Activated CD4-positive, alpha-beta T cell treated with anti-CD3 and anti-CD28 coated beads, Interleukin-2, amount 10 ng/mL, durations not matched to agents 24 days and 14 days (primary cell): ENCODE measurements at places on chromosomes 5 and 9. TPM values are rescaled to one million over a fixed set of nuclear protein-coding genes. Genes with fewer than 3 reads are reported as not detected.

DNA sequence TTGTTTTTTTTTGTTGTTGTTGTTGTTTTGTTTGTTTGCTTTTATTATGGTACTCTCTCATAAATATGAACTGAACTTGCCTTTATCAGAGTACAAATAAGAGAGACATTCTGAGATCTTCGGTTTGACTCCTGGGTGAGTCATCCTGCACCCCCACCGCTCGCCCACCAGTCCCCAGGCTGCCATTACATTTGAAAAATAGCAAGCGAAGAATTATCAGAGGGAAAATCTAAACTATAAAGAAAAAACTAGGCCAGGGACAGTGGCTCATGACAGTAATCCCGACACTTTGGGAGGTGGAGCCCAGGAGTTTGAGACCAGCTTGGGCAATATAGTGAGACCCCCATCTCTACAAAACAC lies 122.1 kb upstream of the MAP3K1 start:
- DNase-seq, result no peak

GRCh38 chr5:6576861-6577501 lies 55.9 kb downstream of the NSUN2 start:
- peak; percentile 75 for DNase-seq

- DNase-seq, result no peak
These were observed 38.1 kb upstream of the TUSC1 start for GRCh38 chr9:25716220-25716872.

The PLPPR1 gene
- total RNA-seq, result not detected in 2 replicates
